ENCODE measurements at places on chromosomes 2 and 18.

DNA sequence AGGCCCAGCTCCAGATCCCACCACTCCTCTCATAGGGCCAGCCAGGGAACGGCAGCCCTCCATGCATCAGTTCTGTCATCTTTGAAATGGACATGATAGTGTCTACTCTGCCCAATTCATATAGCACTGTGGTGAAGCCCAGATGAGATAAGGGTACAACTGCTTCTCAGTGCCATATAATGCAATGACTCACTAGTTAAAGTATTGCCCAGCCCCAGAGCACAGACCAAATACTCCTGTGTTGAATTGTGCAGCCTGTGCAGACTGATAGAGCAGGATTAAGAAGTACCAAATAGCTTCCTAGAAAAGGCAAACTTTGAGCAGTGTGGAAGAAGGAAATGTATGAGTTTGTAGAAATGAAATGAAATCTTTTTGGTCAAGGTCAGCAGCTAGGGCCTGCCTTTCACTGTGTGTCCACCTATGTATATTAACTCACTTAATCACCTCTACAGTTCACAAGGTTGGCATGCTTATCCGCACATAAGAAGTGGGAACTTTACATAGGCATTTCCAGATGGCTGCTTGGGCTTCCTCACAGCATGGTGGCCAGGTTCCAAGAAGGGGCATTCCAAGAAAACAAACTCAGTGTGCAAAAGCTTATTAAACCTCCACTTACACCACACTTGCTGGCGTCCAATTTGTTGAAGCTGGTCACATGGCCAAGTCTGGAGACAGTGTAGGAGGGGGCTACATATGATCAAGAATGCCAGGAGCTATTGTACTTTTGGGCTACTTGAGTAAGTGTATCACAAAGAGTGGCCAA, 102.8 kb upstream of the COPS8 start:
- no peak for DNase-seq

- no peak for DNase-seq
Measured at GRCh38 chr2:54942373-54942772, 107.9 kb downstream of the RTN4 start.

GRCh38 chr18:35042389-35043071, 1.3 kb downstream of the MAPRE2 start:
- no peak for DNase-seq

- no peak for DNase-seq
Measured at GRCh38 chr2:12008425-12009061, 262.1 kb downstream of the LPIN1 start.

DNA sequence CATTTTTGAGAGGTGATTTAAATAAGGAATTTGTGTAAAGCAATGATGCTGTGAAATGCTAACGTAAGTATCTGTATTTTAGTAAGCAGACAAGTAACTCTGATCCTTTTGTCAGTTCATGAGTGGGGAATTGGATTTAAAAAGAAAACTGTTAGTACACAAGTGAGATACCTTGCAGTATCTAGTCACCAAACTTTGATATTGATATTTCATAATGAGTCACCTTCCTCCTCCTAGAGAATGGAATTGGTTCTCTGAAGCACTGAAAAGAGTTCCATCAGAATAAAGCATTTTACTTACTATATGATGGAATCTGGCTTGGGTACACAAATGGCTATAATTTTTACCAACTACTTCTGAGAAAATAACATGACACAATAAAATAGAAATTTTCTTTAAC, 232.2 kb downstream of the ZNF804A start:
- DNase-seq: no peak

DNA sequence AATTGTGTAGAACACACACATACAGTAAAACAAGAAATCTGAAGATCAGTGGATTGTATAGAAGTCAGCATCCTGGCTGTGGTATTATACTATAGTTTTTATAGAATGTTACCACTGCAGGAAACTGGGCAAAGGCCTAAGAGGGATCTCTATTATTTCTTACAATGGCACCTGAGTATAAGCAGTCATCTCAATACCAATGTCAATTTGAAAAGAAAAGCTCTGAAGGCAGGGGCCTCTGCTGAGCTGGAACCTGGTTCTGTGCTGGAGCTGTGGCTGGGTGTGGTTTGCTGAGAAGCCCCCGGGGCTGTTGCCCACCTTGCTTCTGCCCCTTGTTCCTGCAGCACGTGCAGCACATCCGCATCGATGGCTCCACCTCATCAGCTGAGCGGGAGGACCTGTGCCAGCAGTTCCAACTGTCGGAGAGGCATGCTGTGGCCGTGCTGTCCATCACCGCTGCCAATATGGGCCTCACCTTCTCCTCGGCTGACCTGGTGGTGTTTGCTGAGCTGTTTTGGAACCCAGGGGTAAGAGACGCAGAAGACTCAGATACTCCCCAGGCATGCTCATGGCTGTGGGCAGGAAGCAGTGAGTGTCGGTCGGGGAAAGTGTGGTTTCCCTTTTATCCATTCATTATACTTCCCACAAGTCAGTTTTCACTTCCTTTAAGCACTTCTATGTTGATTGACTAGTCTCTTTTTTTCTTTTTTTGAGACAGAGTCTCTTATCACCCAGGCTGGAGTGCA, 23.5 kb upstream of the RPL37A start:
- DNase-seq: no peak

DNA sequence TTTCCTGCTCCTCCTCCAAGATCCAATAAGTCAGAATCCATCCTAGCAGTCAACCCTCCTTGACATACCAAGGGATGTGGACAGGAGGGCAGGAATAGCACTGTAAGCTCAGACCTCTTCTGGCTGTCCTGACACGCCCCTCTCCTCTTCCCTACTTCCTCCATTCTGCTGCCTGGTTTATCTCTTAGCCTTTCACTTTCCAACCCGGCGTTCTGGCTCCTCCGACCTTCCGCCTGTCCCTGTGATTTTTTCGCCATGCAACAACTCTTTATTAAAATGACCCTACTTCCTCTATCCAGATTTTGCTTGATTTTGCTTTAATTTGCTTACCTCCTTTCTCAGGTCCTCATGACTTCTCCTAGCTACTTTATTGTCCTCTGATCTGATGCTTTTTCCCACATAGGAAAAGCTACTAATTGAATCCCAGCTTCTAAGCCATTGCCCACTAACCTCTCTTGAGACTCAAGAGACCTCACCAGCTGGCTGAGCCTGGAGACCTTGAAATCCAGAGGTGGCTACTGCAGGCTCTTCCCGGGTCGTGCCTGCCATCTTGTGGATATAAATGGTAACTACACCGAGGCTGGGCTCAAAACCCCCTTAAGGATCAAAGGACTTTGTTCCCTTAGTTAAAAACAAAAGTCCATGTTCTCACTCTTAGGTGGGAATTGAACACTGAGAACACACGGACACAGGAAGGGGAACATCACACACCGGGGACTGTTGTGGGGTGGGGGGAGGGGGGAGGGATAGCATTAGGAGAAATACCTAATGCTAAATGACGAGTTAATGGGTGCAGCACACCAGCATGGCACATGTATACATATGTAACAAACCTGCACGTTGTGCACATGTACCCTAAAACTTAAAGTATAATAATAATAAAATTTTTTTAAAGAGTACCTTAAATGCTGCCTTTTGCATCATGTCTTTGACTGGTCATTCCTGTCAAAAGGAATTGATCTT, 139.4 kb downstream of the AKAIN1 start:
- DNase-seq: peak; percentile 12

DNA sequence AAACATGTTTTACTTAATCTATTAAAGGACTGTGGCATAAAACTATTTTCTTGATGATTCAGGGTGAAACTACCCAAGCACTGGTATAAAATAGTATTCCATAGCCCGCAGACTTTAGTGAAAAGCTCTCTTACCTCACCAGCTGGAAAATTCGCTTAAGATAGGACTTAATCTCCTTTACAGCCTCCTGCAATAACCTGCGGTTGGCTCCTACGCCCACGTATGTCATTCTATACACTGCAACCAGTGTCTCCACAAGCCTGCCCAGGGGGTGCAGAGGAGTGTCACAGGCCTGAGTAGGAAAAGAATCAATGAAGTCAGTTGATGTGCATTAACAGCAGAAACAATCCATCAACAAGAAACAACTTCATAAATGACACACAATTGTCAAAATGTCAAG, 11.3 kb upstream of the MPP4 start:
- DNase-seq: no peak

GRCh38 chr2:207483066-207483465, 46.7 kb upstream of the CREB1 start:
- DNase-seq: no peak

DNA sequence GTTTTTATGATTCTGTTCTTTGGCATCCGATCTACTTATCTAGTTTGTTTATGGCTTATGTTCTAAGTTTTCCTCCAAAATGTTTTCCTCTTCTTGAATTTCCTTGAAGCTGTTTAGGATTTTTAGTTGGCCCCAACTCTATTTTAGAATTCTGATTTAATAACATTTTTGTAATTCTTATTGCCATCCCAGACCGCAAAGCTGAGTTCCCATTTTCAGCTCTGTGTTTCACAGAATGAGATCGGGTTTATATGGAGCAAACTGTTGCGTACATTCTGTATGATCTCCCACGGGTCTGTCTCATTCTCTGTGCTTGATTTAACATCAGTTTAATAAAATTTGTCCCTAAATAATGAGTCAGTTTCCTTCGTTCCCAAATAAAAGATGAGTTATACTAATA, 59.3 kb downstream of the DPP4 start:
- DNase-seq: no peak

DNA sequence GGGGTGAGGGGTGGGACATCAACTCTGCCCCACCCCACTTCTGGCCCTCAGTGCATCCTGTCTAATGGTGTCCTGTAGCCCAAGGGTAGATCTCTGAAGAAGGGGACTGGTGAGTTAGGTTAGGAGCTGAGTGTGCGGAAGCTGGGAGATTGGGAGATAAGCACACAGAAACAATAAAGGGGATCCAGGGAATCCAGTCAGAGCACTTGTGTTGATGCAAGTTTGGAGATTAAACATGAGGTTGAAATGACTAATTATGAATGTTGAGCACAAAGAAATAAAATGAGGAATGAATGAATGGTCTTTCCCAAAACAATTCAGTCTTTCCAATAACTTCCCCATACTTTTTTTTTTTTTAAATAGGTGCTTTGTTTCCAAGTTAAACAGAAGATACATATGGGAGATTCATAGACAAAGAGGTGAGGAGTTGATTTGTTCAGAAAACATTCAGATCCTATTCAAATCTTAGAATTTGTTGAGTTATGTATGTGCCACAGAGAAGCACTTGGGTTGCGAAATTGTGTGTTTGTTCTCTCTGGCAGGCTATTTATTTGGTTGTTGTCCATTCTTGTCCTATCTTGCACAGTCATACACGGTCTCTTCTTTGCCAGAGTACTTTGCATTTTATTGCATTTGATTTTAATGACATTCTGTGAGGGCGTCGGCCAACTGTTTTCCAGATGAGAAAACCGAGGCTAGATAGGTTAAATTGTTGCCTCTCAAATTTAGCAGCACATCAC, 31.6 kb upstream of the NABP1 start:
- no peak for DNase-seq

DNA sequence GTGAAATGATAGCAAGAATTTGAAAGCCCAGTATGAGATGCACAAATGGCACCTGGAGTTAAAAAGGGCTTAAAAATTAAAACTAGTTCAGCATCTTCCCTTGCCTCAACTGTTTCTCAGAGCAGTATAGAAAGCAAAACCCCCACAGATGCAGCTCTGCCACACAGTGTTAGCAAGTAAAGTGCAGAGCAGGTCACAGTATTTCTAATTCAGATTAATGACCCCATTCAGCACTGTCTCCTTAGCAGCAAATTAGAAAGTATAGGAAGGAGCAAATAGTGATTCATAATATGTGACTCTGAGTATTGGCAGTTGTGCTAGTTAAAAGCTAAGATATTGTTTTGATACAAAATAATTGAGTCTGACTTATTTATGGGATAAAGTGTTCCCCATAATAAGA, 73.8 kb upstream of the CCDC85A start:
- DNase-seq: no peak

- no peak for DNase-seq
Measured at GRCh38 chr2:214261683-214262082, 149.2 kb upstream of the VWC2L start.

DNA sequence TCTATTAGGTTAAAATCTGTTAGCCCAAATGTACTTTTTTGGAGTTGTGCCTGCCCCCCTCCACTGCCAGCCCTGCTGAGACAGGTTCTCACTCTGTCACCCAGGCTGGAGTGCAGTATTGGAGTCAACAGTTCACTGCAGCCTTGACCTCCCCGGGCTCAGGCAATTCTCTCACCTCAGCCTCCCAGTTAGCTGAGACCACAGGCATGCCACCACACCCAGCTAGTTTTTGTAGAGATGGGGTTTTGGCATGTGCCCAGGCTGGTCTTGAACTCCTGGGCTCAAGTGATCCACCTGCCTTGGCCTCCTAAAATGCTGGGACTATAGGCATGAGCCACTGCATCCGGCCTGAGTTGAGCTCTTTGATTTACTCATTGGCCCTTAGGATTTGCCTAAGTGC, 110.7 kb downstream of the ICA1L start:
- no peak for DNase-seq

GRCh38 chr2:230908092-230908594, 16.9 kb downstream of the GPR55 start:
- DNase-seq: no peak

- no peak for DNase-seq
Measured at GRCh38 chr18:61967252-61967891, 74.6 kb upstream of the RNF152 start.

- DNase-seq: no peak
Measured at GRCh38 chr18:10736984-10737383, 211.2 kb downstream of the NAPG start.

DNA sequence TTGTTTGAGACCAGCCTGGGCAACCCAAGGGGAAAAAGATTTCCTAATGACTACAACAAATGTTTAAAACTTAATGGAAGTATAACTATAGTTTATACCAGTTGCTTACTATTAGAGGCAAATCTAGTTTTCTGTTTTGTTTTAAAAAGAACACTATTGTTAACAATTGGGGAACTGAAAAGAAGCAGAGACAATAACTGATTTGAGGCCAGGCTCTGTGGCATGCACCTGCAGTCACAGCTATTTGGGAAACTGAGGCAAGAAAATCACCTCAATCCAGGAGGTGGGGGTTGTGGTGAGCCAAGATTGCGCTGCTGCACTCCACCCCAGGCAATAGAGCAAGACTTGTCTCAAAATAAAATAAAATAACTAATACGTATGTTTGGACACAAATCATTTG, 28.2 kb upstream of the USP34 start:
- no peak for DNase-seq

- DNase-seq: no peak
Measured at GRCh38 chr18:48036226-48036625, 105.8 kb upstream of the SMAD2 start.

GRCh38 chr2:143217512-143218115, 88.4 kb downstream of the ARHGAP15 start:
- no peak for DNase-seq

- DNase-seq: no peak
Measured at GRCh38 chr2:160227293-160227915, 27.3 kb upstream of the ITGB6 start.

Data from NCI-H1105 (cell line).